Stimulated activated CD4-positive, alpha-beta T cell treated with anti-CD3 and anti-CD28 coated beads, Interleukin-15, amount 100 ng/mL, for 48 hours (primary cell): ENCODE measurements at places on chromosomes 11 and 22.

- DNase-seq, result no peak
These were observed 36.0 kb upstream of the APOA1 start for GRCh38 chr11:116873381-116873780.

DNA sequence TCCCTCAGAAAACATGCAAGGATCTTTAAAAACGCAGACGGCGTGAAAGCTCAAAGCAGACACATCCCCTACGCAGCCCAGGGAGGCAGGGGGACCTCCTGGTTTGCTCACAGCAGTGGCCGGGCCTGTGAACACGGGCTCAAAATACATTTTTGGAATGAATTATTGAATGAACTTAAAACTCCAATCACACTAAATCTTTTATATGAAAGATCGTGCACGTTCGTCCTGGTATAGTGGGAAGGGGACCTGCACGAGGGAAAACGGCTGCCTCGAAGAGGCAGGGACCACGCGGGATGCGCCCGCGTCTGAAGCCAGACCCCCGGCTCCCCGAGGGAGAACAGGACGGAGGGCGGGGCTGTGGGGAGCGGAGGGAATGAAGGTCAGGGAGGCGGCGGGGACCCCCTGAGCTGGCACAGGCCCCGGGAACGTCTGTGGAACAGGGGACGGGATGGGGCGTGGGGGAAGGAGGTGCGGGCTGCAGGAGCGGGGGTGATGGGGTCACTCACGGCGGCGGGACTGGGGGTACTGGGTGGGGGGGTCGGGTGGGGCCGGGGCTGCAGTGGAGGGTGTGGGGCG lies 1.3 kb upstream of the PANX2 start:
- DNase-seq, result no peak

DNA sequence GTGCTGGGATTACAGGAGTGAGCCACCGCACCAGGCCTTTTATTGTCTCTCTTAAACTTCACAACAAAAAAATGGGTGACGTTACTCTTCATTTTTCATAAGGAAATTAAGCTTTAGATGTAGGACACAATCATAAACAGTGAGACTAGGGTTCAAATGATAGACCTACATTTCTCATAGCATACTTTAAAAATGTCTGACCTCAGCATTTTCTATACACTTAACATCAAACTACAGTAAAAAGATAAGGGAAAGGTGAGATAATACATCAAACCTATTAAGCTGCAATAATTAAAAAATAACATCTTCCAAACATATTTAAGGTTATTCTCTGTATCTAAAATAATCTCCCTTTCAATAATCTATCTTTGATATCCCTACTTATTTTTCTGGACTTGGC lies 914.2 kb downstream of the FAM181B start:
- no peak for DNase-seq

DNA sequence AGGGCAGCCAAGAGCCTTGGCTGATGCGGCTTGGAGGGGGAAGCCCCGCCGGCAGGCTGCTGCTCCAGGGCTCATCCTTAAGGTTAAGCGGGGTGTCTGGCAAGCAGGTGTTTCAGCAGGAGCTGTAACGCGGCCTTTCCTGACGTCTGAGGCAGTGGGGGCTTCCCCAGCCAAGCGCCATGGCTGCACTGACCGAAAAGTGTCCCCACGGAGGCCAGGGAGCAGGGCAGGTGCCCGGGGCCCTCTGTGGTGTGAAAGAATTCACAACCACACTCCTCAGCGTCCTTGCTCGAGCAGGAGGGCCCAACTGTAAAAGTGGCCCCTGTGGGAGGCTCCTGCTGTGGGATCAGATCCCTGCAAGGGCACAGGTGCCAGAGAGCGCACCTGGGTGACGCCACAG lies 79.2 kb downstream of the DHCR7 start:
- DNase-seq, result no peak

- DNase-seq, result no peak
These were observed 6.6 kb upstream of the CDC42BPG start for GRCh38 chr11:64850979-64851567.

DNA sequence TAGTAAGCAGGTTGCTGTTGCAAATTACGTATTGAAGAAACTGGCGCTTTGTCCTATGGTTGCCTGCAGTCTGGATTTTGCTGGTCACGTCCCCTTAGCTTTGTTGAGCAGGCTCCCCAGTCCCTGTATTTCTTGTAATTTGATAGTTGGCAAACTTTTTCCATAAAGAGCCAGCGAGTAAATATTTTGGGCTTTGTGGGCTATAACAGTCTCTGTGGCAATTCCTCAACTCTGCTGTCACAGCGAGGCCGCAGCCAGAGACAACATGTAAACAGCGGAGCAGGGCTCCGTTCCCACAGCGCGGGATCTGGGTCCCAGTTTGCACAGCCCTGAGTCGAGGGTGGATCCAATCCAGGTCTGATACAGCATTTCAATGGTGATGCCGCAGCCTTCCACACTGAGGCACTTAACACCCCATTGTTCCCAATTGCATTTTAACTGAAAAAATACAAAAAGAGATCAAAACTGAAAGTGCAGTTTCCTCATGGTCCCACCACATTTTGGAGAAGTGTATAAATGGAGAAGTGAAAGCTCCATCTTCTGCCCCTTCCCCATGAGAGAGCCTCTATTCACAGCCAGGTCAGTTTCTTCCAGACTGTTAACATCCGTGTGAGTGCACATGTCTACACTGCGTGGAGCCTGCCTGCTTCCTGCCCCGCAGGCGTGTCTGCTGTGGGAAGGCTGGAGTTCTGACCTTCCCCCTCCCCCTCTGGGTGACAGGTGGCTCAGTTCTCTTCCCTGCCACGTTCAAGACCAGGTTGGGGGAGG lies 89.1 kb downstream of the RPS6KA4 start:
- DNase-seq, result no peak

GRCh38 chr22:28103596-28103995 lies 184.5 kb upstream of the PITPNB start:
- no peak for DNase-seq

DNA sequence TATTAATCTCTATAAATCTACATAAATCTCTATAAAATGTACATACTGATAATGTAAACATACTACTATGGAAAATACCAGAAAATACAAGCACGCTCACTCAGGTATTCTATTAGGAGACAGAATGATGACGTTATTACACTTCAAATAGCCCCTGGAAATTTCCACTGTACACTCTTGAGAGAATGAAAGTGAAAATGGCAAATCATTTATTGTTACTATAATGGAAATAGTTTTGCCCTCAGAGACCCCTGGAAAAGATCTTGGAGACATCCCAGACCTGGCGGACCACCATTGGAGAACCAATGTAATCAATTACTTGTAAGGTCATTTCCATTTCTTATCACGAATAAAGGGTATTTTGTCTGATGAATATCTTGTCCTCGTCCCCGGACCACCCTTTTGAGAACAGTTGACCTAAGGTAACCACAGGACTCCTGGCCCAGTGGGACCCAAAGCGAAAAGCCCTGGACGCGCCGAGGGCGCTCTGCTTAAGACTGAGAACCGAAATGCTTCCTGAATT lies 509 bp upstream of the PRRG4 start:
- DNase-seq, result no peak

DNA sequence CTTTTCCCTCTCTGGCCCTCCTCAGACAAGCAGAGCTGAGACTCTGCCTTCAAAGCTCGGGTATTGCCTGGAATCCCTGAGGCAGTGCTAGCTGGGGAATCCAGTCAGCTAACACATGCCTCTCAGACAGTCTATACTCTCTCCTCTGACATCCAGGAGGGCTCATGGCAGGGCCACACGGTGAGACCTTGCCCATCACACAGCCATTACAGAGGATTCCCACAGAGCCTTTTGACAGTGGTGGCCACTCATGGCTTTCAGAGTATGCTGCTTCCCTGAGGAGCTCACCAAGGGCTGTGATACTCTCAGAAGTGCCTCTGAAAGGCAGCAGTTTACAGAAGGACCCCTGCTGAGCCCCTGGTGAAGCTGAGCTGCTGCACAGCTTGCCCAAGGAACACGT lies 165.3 kb downstream of the RRAS2 start:
- no peak for DNase-seq

DNA sequence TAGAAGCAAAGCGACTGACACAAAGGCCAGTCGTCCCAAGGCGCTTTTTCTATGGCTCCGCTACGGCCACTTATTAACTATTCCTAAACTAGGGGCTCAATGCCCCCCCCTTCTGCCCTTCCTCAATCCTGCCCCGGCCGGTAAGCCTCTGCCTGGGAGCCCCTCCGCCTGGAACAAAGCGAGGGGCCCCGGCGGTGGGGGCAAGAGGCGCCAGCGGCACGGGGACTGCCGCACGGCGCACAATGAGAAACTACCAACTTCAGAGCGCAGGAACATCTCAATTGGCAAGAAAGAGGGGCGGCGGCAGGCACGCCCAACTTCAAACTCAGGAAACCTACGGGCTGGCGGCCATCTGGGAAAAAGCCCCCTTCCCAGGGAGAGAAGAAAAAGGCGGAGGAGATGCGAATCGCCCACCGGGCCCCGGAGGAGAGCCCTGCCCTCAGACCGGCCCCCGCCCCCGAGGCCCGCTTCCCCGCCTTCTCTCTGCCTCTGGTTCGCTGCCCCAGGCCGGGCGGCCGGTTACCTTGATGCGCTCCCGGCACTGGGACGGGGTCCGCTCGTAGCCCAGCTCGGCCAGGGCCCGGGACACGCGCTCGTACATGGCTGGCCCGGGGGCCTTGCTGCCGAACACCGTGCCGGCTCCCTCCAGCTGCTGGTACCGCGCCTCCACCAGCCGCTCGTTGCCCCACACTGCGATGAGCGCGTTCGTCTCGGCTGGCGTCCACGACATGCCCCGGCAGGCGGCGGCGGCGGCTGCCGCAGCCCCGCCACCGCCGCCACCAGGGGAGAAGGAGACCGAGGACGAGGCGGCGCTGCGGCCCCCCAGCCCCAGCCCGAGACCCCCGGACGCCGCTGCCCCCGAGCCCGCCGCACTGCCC lies 619 bp downstream of the MSANTD2 start:
- peak; percentile 12 for DNase-seq

- no peak for DNase-seq
These were observed 44.2 kb downstream of the LMO1 start for GRCh38 chr11:8219257-8220021.

DNA sequence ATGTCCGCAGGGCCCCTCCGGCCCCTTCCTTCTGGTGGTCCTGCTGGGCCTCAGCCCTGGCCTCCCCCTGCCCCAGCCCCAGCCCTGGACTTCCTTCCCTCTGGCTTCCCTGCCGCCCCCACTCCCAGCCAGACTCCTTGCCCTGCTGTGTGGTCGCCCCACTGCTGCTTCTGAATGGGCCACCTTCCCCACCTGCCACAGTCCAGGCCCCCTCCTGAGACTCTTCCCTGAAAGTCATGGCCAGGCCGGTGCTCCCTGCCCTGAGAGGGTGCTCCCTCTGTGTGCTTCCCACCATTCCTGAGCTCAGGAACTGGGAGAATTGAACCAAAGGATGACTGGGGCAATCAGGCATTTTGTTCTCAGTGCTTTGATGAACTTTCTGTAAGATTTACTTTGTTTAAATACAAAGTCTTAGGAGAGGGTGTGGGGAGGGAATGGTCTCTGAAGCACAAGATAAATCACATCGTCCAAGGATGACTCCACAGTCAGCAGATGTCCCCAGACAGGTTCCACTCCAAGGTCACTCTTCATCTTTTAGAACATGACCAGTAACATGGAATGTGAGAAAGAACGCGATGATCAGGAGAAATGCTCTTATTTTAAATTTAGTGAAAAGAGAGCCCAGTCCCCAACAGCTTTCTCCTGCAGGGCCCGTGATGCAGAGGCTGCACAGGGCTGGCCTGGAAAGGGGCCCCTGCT lies 774 bp downstream of the APOBEC3D start:
- no peak for DNase-seq

- DNase-seq, result no peak
These were observed 80.1 kb downstream of the EMSY start for GRCh38 chr11:76524919-76525318.

DNA sequence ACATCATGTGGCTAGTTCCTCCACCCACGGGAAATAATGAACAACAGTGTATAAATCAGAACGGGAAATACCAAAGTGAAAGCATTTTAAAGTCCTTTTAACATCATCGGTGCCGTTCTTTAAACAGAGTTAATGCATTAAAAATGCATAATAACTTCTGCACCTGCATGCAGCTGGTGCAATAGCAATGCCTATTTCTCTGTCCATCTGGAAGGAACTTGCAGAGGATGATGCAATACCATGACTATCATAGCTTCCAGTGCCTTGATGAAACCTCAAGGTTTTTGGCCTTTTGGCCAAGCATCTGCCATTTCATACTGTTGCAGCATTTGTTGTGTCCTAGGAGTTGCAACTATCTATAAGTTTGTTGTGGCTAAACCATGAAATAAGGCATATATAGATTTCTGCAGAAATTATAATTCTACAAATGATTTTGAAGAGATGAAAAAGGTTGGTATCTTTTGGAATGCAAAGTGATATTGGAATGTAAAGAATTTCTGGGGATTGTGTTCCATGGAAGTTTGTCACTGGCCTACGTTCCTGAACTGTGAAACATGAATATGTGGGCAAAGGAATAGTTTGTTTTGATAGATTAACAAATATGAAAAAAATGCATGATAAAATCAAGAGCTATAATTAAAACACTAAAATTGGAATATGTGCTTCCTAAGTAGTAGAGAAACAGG lies 9.8 kb upstream of the EIF3F start:
- DNase-seq, result no peak

- DNase-seq, result no peak
These were observed 56.7 kb upstream of the CLPB start for GRCh38 chr11:72491001-72491400.

DNA sequence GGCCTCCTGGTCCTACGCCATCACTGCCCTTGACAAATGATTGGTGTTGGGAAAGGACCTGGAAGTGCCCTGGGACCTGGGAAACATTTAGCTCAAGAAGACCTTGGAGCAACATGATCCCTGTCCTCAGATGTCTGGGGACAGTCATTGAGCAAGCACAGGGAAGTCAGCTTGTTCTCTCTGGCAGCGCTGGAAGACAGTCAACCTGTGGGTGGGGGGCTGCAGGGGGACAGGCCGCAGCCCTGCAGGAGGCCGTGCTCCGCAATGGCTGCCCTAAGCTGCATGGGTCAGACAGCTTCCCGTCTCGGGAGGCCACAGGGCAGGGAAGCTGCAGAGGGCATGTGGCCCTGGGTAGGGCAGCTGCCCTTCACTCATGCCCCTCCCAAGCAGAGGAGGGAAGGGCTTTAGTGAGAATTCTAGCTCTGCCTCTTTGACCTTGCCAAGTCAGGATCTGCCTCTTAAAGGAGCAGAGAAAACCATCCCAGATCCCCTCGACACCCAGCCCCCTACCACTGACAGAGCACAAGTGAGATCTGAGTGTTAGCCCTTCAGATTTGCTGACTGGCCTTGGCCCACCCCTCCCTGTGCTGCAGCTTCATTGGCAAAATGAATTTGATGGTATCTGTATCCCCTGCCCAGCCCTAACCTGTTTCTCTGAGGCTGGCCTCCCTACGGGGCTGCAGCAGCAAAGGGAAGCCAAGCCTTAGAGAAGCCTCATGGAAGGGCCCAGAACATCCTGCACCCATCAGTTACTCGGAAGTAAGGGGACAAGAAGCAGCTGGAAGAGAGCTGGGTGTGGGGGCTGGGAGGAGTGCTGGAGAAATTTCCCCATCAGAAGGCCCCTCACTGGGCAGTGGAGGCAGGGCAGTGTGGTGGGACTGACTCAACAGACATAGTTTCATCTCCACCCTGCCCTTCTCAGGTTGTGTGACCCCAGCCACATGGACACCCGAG lies 6.2 kb upstream of the SREBF2 start:
- no peak for DNase-seq
